Aorta (tissue), 5 donors: ENCODE measurements at places on chromosomes 2 and 18. TPM values are rescaled to one million over a fixed set of nuclear protein-coding genes. Genes with fewer than 3 reads are reported as not detected.

GRCh38 chr18:13372531-13372951, 154.0 kb downstream of the LDLRAD4 start:
- no peak for DNase-seq

- no peak for DNase-seq
Observed at GRCh38 chr2:150292192-150292591, 195.3 kb downstream of the RND3 start.

GRCh38 chr2:48009256-48009655, 103.0 kb upstream of the FBXO11 start:
- DNase-seq, result no peak

DNA sequence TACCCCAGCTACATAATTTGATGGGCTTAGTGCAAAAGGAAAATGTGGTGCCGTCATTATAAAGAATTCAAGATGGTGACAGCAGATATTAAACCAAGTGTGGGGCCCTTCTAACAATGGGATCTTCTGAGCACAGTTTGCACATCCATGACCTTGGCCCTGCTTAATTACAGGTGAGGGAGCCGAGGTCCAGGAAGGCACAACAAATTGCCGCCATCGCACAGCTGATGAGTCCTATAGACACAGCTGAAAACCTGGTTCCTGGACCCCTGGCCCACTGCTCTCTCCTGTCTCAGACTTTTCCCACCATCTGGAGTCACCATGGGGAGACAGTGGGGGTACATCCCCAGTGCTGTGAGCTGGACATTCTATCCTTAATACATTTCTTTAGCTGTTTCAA, 95.8 kb upstream of the MAP4K3 start:
- no peak for DNase-seq

- no peak for DNase-seq
Observed at GRCh38 chr2:230586328-230586982, 126.2 kb upstream of the CAB39 start.

DNA sequence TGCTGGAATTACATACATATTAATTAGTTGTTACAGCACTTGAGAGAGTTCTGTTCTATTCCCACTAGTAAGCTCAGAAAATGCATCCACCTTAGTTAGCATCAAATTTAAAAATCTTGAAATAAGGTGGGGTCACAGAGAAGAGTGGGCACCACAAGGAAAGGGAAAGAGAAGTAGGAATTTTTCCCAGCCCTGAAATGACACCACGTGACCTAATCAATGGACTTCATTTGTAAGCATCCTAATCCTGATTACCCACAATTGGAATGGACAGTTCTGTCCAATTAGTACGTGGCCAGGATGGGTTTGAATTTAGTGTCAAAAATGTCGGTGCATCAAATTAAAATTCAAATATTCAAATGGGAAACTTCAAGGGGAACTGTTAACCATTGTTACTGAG, 186.8 kb downstream of the FIGN start:
- DNase-seq, result no peak

DNA sequence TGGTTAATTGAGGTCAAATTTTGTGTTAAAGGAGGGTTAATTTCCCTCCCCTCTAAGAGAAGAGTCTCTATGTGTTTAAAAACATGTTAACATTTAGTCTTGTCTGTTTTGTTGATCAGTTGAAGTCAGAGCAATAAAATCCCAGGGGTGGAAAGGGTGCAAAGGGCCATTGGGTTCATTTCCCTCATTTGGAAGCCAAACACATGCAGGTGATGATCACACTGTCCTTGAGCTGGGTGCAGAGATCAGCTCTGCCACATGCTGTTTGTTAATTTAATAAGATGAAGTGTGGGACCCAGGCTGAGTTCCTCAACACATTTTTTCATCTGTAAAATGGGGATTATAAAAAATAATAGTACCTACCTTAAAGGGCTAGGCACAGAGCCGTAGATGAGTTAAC, 260.9 kb downstream of the LPIN1 start:
- DNase-seq, result no peak

DNA sequence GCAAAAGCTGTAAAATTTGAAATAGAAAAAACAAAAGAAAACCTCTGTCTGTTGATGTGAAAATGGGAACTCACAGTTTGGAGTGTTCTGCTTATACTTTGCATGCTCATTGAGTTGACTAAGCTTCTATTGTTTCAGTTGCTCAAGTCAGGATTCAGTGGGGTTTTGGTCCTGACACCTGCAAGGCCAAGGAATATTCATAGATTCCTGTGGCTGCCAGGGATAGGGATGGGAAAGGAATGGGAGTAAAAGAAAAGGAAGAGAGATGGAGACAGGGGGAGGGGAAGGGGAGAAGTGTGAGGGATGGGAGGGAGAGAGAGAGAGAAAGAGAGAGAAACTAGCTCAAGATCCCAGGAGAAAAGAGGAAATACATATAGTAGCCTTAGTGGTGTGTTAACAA, 1.3 kb downstream of the CPS1 start:
- no peak for DNase-seq

GRCh38 chr2:26621469-26622199, 19.5 kb downstream of the CIB4 start:
- DNase-seq, result no peak

- DNase-seq, result no peak
Observed at GRCh38 chr2:183123117-183123958, 905 bp upstream of the NUP35 start.

COPS7B gene
- total RNA-seq, result 20.6 TPM

DNA sequence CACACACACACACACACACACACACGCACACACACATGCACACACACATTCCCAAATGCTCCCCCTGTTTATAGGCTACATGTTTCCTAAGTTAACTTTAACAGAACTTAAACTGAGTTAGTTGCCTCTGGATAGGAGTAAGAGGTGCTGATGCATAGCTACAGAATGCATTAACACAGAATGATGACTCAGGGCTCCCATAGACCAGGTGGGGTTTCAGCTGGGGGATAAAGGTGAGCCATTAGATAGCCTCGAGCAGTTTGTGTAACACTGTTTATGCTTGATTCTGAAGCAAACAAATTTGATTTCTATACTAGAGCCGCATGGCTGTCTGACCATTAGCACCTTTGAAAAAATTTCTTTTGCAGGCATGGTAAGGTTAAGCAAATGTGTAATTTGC, 741.0 kb downstream of the PLCL1 start:
- DNase-seq, result no peak

DNA sequence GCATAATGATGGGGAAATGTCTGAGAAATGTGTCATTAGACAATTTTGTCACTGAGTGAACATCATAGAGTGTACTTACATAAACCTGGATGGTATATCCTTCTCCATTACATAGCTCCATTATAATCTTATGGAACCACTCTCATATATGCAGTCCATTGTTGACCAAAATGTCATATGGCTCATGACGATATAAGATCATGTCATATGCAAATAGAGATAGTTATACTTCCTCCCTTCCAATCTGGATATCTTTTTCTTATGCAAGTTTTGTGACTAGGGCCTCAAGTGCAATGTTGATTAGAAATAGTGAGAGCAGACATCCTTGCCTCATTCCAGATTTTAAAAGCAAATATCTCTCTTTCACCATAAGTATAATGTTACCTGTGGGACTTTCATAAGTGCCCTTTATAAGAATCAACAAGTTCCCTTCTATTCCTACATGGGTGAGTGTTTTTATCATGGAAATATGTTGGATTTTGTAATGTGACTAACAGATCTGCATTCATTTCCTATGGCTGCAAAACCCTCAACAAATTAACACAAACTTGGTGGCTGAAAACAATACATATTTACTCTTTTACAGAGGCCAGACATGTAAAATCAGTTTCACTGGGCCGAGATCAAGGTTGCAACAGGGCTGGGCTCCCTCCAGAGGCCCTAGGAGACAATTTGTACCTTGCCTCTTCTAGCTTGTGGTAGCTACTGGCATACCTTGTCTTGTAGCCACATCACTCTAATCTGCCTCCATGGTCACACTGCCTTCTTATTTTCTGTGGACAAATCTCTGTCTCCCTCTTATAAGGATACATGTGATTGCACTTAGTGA, 21.6 kb upstream of the SULT1C4 start:
- DNase-seq, result no peak

- no peak for DNase-seq
Observed at GRCh38 chr2:11677136-11678055, 7.4 kb upstream of the NTSR2 start.

PRSS56 gene
- total RNA-seq, result not detected

CDK15 gene
- total RNA-seq, result 7.7 TPM

GRCh38 chr2:156800781-156801361, 364.7 kb downstream of the GPD2 start:
- DNase-seq, result no peak

DNA sequence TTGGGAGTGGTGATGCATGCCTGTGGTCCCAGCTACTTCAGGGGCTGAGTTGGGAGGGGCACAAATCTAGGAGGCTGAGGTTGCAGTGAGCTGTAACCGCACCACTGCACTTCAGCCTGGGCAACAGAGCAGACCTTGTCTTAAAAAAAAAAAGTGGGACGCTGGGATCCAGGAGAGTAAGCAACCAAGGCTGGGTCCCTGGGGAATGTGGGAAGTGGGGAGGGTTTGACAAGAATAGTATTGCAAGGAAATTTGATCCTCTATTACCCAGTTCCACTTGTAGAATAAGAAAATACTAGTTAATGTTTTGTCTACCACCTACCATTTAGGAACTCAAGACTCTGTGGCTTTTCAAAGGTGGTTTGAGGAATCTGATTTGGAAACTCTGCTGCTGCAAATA, 21.1 kb upstream of the DYTN start:
- DNase-seq, result no peak

DNA sequence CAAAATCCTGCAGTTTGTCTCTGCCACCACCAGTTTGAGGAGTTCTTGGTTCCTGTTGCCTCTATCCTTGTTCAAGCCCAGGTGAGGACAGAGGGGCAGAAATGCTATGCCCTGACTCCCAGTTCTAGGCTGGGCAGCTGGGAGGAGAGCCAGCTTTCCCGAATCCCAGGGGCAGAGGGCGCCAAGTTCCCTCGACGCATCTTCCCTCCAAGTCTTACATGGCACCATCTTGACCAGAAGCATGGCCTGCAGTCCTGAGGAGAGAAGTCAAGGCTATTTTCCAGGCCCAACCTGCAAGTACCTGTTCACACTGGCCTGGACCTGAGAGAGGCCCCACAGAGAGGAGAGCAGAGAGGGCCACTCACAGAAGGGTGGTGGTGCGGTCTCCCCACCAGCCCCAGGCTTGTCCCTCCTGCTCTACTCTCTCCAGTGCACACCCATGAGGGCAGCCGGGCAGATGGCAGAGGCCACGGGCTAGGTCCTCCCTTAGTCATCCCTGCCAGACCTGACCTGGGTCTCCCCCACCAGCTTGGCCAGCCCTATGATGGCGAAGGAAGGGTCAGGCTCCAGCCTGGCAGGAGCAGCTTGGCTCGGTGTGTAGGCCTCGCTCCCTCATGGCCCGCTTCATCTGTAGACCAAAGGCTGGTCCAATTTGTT, 115.7 kb upstream of the MSTN start:
- DNase-seq, result no peak

TMEM182 gene
- 1.6 TPM for total RNA-seq

MFSD2B gene
- total RNA-seq, result 0.42 TPM

RAX gene
- total RNA-seq, result not detected

GPR55 gene
- total RNA-seq, result 0.18 TPM

GRCh38 chr2:43127208-43127940, 99.0 kb downstream of the ZFP36L2 start:
- DNase-seq, result peak; percentile 91

DNA sequence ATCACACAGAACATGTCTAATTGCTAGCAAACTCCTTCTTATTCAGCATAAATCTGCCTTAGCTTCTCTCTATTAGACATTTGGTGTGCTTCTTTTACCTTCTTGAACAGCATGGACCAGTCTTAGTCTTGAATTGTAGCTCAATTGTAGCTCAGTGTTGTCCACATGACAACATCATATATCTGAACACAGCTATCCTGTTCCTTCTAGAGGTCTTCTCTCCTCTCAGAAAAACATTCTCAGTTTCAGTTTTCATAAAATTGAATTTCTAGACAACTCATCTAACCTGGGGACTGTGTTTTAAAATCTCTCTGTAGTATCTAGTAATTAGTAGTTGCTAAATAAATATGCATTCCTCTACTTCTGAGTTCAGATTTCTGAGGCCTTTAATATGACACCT, 47.6 kb downstream of the CPO start:
- no peak for DNase-seq

DNA sequence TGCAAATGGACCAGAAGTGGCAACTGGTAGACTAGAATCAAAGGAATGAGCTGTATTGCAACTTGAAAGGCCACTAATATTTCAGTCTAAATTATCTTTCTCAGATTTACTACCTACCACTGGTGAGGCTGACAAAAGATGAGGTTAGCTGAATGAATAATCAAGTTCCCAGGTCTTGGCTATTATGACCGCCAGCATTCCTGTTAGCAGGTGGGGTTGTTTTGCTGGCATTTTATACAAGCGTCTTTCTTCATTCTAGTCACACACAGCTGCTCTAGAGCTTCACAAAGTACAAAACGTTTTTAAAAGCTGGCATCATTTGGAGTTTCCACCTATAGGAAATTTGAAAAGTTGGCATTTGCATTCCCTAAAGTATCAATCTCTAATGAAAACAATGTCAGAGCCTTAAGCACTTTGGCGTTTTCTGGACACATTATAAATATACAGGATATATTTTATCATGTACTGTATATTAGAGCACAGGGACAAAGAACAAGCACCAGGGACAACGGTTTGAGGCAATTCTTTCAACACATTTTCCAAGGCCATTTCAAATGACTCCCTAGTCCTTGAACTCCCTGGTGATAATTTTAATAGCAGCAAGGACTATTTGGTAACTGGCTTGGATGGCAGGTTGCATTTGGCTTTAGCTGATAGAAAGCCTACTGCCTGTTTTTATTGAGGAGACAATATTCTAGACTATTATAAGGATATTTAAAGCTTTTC, 410.2 kb upstream of the CHST9 start:
- no peak for DNase-seq

- DNase-seq, result no peak
Observed at GRCh38 chr2:209526561-209526960, 102.7 kb downstream of the MAP2 start.

GRCh38 chr2:240961910-240962299, 36.5 kb upstream of the SNED1 start:
- DNase-seq, result no peak

GRCh38 chr2:62222674-62223073, 26.8 kb downstream of the B3GNT2 start:
- no peak for DNase-seq

GRCh38 chr2:173752152-173752551, 213.0 kb downstream of the SP3 start:
- DNase-seq, result no peak

GRCh38 chr18:34938090-34938489, 103.1 kb upstream of the MAPRE2 start:
- no peak for DNase-seq

GBX2 gene
- total RNA-seq, result not detected

- DNase-seq, result no peak
Observed at GRCh38 chr2:191670787-191671186, 7.1 kb upstream of the NABP1 start.
